ENCODE measurements at places on chromosomes 12 and 14.

DNA sequence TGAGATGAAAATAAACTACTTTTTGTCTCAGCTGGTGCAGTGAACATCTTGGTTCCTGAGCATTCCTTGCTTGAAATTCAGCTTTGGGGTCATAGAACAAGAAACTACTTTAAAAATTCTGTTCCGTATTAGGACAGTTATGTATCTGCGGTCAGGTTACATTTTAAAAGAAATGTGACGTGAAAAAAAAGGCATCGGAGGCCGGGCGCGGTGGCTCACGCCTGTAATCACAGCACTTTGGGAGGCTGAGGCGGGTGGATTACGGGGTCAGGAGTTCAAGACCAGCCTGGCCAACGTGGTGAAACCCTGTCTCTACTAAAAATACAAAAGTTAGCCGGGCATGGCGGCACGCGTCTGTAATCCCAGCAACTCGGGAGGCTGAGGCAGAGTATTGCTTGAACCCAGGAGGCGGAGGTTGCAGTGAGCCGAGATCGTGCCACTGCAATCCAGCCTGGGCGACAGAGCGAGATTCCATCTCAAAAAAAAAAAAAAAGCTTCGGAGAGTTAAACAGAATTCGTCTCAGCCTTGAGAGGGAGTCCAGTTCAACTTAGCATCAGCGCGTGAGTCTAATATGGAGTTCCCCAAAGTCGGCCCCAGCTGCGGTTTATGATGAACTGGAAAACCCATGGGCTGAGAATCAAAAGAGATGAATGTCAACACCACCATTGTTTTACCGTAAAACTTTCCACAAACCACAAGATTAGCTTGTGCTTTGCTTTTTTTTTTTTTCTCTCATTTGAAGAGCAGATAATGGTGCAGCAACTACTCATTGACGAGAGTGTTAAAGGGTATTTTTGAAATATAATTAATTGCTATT is 2.1 kb upstream of the SLC2A13 start:
- H3K27me3 ChIP-seq: no peaks in the 10 kb centered on the region
- H3K27ac ChIP-seq: no peak overlapping the region
- H3K4me3 ChIP-seq: peak overlapping the region; percentile 63
- no peaks in the 10 kb centered on the region for H3K36me3 ChIP-seq
- peak; percentile 2 for DNase-seq
- H3K4me1 ChIP-seq: peaks cover 27% of the 10 kb centered on the region

GRCh38 chr12:97502600-97502999 is 40.0 kb downstream of the RMST start:
- no peaks in the 10 kb centered on the region for H3K27me3 ChIP-seq
- H3K36me3 ChIP-seq: no peaks in the 10 kb centered on the region
- H3K4me1 ChIP-seq: no peaks in the 10 kb centered on the region
- no peak overlapping the region for H3K27ac ChIP-seq

- H3K4me3 ChIP-seq: no peak overlapping the region
- DNase-seq: no peak
- H3K27me3 ChIP-seq: no peaks in the 10 kb centered on the region
- no peak overlapping the region for H3K27ac ChIP-seq
- no peaks in the 10 kb centered on the region for H3K36me3 ChIP-seq
Measured at GRCh38 chr12:39287409-39287808, 155.5 kb downstream of the KIF21A start.

DNA sequence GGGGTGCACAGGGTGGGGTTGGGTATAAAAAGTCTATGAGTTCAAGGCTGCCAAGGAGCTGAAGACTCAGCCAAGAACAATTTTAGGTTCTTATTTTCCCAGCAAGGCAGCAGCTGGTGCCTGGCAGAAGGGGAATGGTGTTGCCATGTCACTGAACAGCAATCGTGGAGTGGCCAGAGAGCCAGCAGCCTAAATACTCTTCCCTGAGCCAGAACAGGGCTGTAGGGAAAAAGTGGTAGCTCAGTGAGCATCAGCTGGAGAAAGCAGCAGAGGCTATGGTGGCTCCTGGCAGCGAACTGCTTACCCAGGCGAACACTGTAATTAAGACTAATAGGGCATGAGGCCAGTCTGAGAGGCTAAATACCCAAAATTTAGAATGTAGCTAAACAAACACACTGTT is 334.9 kb downstream of the RMST start:
- H3K36me3 ChIP-seq: no peaks in the 10 kb centered on the region
- no peak overlapping the region for H3K27ac ChIP-seq
- no peak overlapping the region for H3K4me3 ChIP-seq
- H3K4me1 ChIP-seq: no peaks in the 10 kb centered on the region
- no peak for DNase-seq

- no peaks in the 10 kb centered on the region for H3K36me3 ChIP-seq
- H3K27ac ChIP-seq: no peak overlapping the region
- peaks cover 22% of the 10 kb centered on the region for H3K4me1 ChIP-seq
Measured at GRCh38 chr12:106981788-106982187, 5.2 kb downstream of the MTERF2 start.

- no peaks in the 10 kb centered on the region for H3K36me3 ChIP-seq
- no peaks in the 10 kb centered on the region for H3K4me1 ChIP-seq
- no peak overlapping the region for H3K4me3 ChIP-seq
- no peaks in the 10 kb centered on the region for H3K27me3 ChIP-seq
- no peak overlapping the region for H3K27ac ChIP-seq
Measured at GRCh38 chr12:128551266-128551665, 272.5 kb downstream of the SLC15A4 start.

DNA sequence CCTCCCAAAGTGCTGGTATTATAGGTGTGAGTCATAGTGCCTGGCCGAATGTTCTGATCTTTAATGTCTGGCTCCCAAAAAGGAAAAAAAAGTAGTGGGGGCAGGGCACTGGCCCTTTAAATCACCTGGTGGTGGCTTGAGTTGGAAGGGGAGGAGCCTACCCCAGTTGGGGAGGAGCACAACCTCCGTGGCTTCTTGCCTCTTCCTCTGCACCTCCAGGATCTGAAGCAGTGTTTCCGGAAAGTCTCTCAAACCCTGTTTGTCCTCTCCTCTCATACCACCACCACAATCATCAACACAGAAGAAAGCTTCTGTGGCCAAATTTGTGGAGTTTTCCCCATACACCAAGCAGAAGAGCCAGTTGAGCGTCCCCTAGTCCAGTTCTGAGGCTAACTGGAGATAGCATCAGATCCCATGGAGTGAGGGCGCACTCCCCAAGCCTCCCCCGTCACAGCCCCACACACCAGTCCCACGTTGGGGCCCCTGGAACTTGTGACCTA is 24.3 kb upstream of the RCOR1 start:
- H3K36me3 ChIP-seq: no peaks in the 10 kb centered on the region
- no peak for DNase-seq
- H3K4me1 ChIP-seq: peaks cover 15% of the 10 kb centered on the region
- H3K27ac ChIP-seq: peak overlapping the region; percentile 18
- H3K4me3 ChIP-seq: peak overlapping the region; percentile 13

DNA sequence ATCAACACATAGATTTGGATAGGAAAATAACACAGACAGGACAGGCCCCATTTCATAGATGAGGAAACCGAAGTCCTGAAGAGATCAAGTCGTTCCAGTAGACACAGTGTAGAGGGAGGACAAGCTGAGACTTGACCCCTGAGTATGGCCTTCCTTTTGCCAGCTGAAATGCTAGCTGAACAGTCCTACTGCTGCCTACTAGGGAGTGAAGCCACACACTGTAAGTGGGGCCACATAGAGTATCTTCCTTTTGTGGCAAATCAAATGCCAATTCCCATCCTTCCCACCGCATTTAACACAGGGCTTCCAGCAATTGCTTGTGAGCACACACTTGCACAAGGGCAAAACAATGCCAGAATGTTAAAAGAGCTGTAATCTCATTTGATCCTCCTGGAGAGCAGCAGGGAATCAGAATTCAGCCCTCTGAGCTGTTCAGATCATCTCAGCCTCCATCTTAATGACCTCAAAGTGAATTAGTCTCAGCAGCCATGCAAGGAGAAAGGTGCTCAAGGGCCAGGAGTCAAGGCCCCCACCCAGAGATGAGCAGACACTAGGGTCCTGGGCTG is 380.5 kb downstream of the EMP1 start:
- H3K4me3 ChIP-seq: no peak overlapping the region
- no peaks in the 10 kb centered on the region for H3K4me1 ChIP-seq
- H3K36me3 ChIP-seq: no peaks in the 10 kb centered on the region
- no peak for DNase-seq
- no peak overlapping the region for H3K27ac ChIP-seq

- no peaks in the 10 kb centered on the region for H3K27me3 ChIP-seq
- peak overlapping the region; percentile 95 for H3K4me3 ChIP-seq
- peaks cover 14% of the 10 kb centered on the region for H3K4me1 ChIP-seq
Measured at GRCh38 chr12:68806488-68807237, 1.3 kb upstream of the MDM2 start.

GRCh38 chr14:75554482-75554881 is 23.9 kb upstream of the FLVCR2 start:
- no peak overlapping the region for H3K27ac ChIP-seq
- no peaks in the 10 kb centered on the region for H3K27me3 ChIP-seq
- H3K36me3 ChIP-seq: no peaks in the 10 kb centered on the region

DNA sequence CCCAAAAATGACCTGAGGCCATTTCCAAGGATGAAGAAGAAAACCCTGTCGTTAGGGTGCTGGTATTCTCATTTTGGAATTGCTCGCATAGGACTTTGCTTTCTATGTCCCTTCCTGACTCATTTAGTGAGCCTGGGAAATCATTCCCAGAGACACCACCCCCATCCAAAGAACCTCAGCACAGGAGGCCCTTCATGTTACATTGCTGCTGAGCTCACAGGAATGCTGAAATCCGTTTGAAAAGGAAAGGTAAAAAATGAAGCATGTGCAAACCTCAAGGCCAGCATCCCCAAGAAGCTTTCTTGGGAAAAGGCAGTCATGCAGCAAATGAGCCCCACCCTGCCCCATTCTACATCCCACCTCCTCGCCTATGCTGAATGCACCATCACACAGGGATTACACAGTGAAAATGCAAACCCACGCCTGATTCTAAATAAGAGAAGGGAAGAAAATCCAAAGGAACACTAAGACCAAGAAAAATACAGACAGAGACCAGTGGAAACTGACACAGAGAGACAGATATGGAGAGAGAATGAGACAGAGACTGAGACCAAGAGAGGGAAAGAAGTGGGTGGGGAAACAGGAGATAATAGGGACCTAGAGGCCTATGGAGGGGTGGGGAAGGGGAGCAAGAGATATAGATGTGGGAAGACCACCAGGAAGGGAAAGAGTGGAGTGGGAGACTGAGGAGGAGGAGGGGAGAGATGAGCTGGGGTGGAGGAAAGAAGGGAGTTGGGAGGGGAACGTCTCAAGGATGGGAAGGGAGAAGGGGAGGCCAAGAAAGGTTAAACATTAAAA is 33.5 kb downstream of the NIN start:
- H3K27ac ChIP-seq: no peak overlapping the region
- no peaks in the 10 kb centered on the region for H3K27me3 ChIP-seq
- H3K36me3 ChIP-seq: peaks cover 32% of the 10 kb centered on the region
- no peak for DNase-seq
- peaks cover 11% of the 10 kb centered on the region for H3K4me1 ChIP-seq
- H3K4me3 ChIP-seq: no peak overlapping the region

DNA sequence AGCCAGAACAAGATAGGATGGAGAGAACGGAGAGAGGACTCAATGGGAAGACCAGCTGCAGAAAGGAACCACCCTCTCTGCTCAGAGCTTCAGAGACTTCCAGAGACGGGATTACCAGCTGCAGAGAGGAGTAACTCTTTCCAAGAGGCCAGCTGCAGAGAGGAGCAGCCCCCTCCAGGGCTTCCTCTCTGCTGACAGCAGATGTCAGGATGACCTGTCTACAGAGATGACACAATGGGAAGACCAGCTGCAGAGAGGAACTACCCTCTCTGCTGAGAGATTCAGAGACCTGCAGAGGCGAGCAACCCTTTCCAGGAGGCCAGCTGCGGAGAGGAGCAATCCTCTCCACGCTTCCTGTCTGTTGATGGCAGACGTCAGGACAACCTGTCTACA is 61.8 kb downstream of the KLRG1 start:
- H3K27me3 ChIP-seq: no peaks in the 10 kb centered on the region
- peaks cover 21% of the 10 kb centered on the region for H3K36me3 ChIP-seq
- DNase-seq: no peak
- no peak overlapping the region for H3K4me3 ChIP-seq

DNA sequence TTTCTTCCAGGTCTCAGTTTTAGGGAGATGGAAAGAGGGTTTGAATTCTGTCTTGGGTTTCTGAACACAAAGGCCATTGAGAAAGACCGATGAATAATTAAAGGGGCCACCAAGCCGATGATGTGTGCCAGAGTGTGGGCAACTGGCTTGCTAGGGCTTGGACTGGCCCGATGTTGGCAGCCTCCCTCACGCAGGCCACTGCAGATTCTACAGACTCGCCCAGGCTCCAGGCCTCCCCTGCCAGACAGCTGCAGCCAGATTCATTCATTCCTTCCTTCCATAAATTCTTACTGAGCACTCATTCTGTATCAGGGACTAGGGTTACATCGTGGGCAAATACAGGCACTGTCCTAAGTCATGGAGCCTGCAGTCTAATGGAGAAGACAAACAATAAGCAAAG is 34.9 kb downstream of the ACTN1 start:
- no peak for DNase-seq
- peaks cover 7% of the 10 kb centered on the region for H3K36me3 ChIP-seq
- no peaks in the 10 kb centered on the region for H3K27me3 ChIP-seq
- H3K4me1 ChIP-seq: peaks cover 70% of the 10 kb centered on the region

GRCh38 chr14:55805250-55805649 is 225.2 kb downstream of the KTN1 start:
- no peak overlapping the region for H3K4me3 ChIP-seq
- no peak for DNase-seq
- H3K27ac ChIP-seq: no peak overlapping the region

GRCh38 chr12:154058-154457 is 59.9 kb downstream of the SLC6A12 start:
- no peak overlapping the region for H3K27ac ChIP-seq
- H3K4me1 ChIP-seq: no peaks in the 10 kb centered on the region
- no peak overlapping the region for H3K4me3 ChIP-seq
- H3K27me3 ChIP-seq: no peaks in the 10 kb centered on the region

DNA sequence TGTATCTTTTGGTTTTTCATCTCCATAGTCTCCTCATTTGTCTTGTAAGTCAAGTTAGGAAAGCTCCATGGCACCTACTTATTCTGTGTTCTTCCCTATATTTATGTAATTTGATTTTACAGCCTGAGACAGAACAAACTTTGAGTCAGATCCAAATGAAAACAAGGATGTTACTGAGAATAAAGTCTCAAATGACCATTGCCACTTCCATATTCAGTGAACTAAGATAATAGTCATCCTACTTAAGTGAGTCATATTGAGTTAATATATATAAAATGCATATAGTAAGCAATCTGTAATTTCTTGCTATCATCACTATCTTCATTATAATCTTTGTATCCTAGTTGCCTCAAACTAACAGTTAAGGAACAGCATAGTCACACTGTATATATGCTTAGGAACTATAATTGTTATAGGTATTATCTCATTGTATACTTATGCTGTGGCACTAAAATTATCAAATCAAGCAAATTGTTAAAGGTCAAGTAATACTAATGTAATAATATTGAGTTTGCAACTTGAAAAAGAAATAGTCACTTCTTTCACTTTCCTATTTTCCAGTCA is 30.8 kb downstream of the TMTC3 start:
- no peaks in the 10 kb centered on the region for H3K27me3 ChIP-seq
- peaks cover 49% of the 10 kb centered on the region for H3K36me3 ChIP-seq
- H3K27ac ChIP-seq: no peak overlapping the region
- no peak overlapping the region for H3K4me3 ChIP-seq
- no peaks in the 10 kb centered on the region for H3K4me1 ChIP-seq
- no peak for DNase-seq

All from CD4-positive, alpha-beta T cell (primary cell).